ENCODE measurements at places on chromosomes 6 and 20.

GRCh38 chr6:38730140-38730862, 15.2 kb downstream of the DNAH8 start:
- DNase-seq = no peak

GRCh38 chr6:151680846-151681432, 126.5 kb upstream of the ESR1 start:
- no peak for DNase-seq

DNA sequence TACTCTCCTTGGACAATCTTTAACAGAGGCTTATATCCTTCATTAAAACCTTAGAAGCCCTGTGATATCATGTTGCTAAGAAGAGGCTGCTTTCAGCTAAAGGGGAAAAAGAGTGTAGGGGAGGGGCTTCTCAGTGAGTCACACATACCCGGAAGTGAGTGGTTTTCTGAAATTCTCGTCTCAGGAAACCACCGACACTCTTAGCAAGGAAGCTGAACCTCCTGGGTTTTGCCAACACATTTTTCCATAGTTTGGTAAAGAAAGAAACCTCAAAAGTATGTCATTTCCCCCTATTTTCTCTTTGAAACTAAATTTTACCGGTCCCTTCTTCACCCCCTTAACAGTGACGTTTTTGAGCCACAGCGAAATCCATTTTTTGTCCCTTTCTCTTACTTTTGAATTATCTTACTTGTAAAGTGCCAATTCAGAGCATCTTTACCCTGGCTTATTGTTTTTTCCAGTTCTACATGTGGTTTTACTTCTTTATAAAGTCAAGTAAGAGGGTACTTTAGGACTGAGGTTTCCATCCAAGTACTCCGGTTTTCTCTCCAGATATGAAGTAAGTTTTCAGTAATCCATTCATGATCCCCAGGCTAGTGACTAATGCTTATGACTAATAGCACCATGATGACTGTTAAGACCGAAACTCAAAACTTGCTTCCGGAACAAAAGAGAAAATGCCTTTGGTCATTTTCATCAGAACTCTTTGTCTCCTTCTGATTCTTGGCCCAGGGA, 219.3 kb downstream of the ARHGAP18 start:
- no peak for DNase-seq

- DNase-seq = no peak
Observed at GRCh38 chr6:140782941-140783340, 1349.8 kb upstream of the GJE1 start.

- no peak for DNase-seq
Observed at GRCh38 chr20:53444401-53445149, 149.1 kb downstream of the ZNF217 start.

DNA sequence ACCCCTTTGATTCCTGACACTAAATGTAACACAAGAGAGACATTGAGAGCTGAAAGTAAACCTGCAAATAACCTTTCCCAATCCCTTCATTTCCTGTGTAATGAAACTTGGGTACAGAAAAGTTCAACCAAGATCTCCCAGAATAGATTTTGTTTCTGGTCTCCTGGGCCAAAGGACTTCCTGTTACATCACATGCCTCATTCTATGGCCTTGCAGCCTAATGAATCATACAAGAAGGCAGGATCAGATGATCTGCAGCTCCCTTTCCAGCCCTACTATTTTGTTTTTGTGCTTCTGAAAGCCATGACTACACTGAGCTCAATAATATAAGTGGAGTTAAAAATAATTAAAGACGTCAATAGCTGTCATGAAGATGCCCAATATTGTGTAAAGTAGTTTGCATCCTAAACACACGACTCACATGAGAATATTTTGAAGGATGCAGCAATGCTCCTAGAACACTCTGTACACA, 73.4 kb upstream of the NOX3 start:
- no peak for DNase-seq

DNA sequence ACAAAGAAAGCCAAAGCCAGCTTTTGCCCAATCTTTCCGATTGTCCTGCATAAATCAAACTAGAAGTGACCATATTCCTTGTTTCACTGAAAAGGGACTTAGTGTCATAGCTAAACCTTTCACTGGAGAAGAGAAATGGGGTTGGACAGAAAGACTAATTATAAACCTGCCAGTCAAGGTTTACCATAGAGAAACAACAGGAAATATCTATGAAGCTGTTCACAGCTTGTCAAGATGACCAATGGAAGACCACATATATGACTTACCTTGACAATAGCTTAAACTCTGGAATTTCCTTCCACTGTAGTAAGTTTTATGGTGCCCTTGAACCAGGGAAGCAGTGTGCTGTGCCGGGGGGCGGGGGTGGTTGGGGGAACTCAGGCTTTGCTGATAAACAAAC, 107.7 kb upstream of the PHACTR1 start:
- DNase-seq = no peak

- no peak for DNase-seq
Observed at GRCh38 chr6:162198925-162199324, 528.6 kb downstream of the PRKN start.

DNA sequence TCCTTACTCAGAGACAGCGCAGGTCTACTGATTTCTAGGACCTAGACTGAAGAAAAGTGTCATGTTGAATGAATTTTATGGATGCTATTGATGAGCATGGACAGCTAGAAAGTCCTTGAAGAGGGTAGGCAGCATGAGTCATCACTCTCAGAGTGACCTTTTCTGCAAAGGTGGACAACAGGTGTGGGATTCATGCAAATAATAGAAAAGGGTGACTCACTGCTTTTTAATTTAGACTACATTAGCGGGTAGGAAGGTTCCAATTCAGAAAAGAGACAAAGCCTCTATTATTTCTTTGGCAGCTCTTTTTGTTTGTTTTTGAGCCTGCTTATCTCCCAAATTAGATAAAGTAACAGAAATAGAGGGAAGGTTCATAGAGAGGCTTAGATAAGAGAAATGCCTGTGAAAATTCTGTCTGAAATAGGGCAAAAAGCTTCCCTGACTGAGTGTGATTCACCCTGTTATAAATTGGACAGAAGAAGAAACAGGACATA, 191.4 kb downstream of the TENT5A start:
- no peak for DNase-seq

- no peak for DNase-seq
Observed at GRCh38 chr6:36627801-36628246, 33.7 kb downstream of the SRSF3 start.

GRCh38 chr20:42192321-42192720, 574.1 kb upstream of the CHD6 start:
- no peak for DNase-seq

GRCh38 chr6:135030056-135030473, 24.6 kb downstream of the HBS1L start:
- DNase-seq = no peak

- DNase-seq = no peak
Observed at GRCh38 chr6:96394727-96395126, 126.9 kb upstream of the UFL1 start.

DNA sequence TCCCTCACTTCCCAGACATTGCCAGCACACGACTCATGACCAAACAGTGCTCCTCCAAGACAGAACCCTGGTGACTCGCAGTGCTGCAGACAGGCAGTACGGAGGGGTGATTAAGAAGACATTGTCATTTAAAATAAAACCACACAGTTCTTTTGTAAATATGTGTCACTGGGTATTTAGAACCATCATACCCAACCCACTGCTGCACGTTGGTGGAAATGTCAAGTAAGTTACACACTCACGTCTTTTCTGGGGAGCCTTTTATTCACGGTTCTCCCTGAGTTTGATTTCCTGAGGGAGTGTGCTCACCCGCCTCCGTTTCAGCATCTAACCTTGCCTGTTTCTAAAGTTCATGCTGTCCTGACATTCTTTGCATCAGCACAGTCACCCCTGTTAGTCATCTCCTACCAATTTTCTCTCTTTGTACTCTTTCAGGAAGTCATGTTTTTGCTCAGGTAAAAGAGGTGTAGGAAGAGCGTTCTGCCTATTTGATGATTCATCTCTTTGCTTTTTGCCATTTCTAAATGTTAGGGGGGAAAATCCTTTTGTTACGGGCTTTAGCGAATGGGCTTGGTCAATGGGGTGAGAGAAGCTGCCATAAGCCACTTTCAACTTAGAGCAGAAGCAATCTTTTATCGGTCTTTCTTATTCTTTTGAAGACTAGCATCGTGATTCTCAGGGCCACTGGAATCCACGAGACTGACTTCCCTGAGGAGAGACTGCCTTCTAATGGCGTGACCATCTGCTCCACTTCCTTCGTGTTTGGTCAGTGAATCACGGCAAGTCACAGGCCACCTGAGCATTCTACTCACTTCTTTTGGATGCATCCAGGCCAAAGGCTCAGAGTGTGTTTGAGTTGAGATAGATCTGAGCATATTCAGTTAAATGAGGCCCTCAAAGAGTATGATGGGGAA, 512.8 kb upstream of the JARID2 start:
- DNase-seq = no peak

- DNase-seq = no peak
Observed at GRCh38 chr20:50360218-50360672, 149.9 kb upstream of the PTPN1 start.

DNA sequence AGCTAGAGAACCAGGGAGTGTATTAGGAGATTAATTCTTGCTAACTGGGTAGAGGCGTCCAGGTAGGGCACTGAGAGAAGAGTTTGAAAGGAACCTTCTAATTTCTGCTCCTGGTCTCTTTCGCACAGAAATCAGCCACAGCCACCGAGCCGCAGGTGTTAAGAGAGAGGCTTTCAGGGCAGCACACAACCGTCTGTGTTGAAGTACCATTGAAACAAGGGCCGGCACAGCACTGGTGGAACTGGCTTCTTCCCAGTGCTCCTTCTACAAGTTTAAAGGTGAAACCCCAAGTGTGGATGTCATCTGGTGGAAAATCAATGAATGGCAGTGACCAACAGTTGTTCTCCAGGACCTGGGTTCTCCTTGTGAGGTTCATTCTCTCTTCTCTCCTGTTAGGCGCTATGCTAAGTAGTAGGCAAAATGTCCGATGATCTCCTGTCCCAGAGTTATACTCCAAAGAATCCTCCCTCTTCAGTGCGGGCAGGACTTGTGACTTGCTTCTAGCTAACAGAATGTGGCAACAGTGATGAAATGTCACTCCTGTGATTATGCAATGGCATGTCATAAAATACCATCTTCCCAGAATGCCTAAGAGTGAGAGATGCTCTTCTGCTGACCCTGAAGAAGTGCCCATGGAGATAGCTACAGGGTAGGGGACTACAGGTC, 15.0 kb upstream of the RIN2 start:
- no peak for DNase-seq

DNA sequence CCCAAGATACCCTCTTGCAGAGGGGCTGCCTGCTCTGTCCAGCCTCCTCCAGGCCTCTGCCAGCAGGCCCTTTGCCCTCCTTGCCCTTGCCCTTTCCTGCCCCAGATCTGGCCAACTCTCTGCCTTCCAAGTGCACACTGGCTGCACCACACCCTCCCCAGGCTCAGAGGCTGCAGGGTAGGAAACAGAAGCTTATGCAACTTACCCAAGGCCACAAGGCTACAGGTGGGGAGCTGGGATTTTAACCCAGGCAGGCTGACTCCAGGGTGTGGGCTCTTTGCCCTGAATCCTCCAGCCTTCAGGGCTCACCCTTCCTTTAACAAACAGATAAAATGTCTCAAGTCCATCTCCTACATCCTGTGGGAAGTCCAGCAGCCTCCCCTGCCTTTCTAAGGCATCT, 14.5 kb upstream of the TRAF3IP2 start:
- DNase-seq = no peak

- no peak for DNase-seq
Observed at GRCh38 chr20:32534661-32535240, 50.4 kb downstream of the NOL4L start.

DNA sequence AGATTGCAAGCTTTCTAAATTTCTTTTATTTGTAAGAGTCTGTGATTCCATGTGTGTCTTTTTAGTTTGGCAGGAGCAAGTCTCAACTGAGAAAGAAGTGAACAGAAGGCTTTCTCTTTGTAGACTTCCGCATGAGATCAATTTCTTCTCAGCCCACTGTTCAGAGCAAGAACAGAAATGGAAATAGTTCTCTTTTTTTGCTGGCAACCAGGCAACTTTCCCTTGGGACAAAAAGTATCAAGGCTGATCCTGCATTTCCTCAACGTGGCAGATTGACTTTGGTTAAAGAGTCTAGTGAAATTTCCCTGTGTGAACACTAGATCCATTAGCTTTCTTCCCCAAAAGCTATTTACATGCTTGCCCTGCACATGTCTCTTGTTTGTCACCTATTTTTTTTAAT, 46.8 kb upstream of the JAG1 start:
- no peak for DNase-seq

- no peak for DNase-seq
Observed at GRCh38 chr6:17015551-17016381, 86.1 kb upstream of the STMND1 start.

DNA sequence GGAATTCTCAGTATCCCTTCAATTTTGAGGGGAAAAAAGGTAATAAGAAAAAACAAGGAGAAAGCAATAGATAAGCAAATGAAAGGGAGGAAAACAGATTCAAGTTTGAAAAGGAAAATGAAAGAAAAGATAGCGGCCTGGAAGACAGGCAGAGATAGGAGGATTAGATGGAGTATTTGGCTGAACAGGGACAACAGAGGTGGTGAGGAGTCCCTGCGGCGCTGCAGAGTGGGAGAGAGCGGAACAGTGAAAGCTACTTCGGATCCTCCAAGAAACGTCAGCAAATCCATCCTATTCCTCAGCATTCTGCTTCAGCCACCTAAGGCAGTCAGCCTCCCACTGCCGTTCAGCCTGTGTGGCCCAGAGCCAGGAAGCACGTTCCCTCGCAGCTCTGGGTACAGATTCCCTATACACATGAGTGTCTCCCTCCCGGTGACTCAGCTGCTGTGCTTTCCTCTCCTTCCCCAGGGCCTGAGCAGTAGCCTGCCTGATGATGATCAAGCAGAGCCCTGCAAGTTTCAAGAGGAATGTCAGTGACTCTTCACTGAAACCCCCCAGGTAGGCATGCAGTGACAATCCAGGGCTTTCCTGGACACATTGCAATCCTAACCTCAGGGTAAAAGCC, 43.4 kb upstream of the CDYL start:
- no peak for DNase-seq

- DNase-seq = no peak
Observed at GRCh38 chr6:147595961-147596360, 87.5 kb downstream of the SAMD5 start.

DNA sequence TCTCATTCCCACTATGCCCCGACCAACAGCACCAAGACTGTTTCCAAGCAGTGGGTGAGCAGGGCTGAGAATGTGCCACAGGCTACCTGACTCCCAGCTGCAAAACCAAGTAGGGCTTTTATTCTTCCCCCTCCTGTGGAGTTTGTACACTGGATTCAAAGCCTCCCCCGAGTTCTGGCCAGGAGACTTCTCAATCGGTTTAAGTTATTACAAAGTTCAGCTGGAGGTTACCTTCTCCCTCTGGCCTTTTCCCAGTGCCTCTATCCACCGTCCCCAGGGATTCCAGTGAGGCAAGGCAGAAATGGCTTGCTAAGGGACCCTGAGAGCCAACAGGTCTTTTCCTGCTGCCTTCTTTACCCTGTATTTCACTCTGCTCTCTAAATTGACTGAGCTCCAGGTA, 217.0 kb downstream of the ADGRG6 start:
- DNase-seq = no peak

GRCh38 chr6:3847521-3847920, 1.7 kb upstream of the FAM50B start:
- DNase-seq = no peak

- DNase-seq = no peak
Observed at GRCh38 chr6:46637145-46637544, 15.5 kb downstream of the CYP39A1 start.

All from NCI-H1436 treated with DMSO at 0.1 percent for 48 hours (cell line).